ENCODE measurements at places on chromosomes 1 and 21.

- no peak for DNase-seq
Observed at GRCh38 chr1:164689672-164690511, 130.9 kb downstream of the PBX1 start.

DNA sequence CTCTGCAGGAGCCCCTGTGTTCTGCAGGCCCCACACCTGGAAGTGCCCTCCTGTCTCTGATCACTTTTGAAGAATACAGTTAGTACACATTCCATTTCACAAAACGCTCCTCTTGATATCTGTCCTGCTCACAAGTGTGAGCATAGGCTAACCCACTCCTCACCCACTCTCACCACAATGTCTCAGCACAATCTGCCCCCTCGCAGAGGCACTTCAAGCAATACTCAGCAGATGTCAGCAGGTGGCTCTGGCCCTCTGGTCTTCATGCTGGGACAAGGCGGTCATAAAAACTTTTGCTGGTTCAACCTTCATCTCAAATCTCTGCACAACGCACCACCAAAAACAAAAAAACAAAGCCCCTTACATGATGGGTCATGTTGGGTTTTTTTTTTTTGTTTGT, 671.2 kb downstream of the MATN1 start:
- no peak for DNase-seq

GRCh38 chr1:178614286-178614685, 101.4 kb downstream of the TEX35 start:
- no peak for DNase-seq

DNA sequence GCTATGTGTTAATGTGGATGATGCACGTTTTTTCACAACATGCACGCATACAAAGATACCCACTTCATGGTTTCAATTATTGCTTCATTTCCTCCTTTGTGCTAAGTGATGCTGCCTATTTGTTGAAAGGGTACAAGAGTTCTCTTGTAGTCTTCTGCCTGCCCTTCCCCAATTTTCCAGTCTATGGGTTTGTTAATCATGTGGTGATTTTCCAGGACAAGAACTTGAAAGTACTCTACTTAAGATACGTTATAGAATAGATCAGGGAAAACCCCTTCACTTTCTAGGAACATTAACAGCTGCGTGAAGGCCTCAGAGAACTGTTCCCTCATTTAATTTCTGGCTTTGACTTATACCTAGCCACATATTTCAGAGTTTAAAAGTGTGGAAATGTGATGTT, 52.1 kb upstream of the SLC44A3 start:
- DNase-seq, result no peak

GRCh38 chr1:17646444-17647280, 107.2 kb downstream of the ARHGEF10L start:
- DNase-seq, result no peak

- no peak for DNase-seq
Observed at GRCh38 chr1:36900128-36900527, 134.2 kb downstream of the GRIK3 start.

DNA sequence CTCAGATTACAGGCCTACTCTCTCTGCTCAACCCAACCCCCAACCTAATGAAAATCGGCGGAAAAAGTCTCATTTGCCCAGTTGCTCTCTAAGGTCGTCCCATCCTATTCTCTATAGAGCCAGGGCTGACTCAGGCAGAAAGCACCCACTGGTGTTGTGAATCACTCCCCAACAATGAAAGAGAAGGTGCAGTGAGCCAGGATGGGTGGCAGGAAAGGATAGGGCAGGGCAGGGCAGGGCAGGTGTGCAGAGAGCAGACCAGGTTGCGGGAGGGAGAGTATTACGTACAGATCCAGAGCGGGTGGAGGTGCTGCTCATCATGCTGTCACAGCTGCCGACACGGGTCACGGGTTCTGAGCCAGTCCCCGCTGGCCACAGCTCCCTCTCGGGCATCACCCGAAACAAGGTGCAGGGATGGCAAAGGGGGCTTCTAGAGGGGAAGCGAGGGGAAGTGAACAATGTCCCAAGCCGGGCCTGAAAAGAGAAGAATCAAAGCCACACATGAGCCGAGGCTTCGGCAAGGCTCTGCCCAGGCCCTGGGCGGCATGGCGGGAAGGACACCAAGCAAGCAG, 5.3 kb downstream of the C1orf116 start:
- DNase-seq, result no peak

DNA sequence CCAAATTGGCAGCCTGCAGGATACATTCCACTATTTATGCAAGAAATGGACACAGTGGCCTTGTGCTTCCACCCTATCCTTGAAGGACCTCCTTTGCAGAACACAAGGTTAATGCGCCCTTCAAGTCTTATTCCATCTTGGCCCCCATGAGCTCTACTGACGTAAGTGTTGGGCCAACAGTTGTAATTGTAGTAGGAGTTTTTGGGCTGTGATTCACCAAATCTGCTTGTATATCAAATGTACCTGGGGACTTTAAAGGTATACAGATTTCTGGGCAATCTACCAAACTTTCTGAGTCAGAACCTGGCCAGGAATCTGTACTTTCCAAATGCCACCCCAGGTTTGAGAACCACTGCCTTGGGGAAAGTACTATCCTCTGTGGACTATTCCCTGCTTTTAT, 100.9 kb upstream of the MARK1 start:
- DNase-seq, result no peak

GRCh38 chr1:93630168-93630567, 51.5 kb downstream of the BCAR3 start:
- DNase-seq, result no peak

- DNase-seq, result no peak
Observed at GRCh38 chr1:241688940-241689368, 36.9 kb downstream of the WDR64 start.

- no peak for DNase-seq
Observed at GRCh38 chr1:232267837-232268598, 361.9 kb downstream of the SIPA1L2 start.

DNA sequence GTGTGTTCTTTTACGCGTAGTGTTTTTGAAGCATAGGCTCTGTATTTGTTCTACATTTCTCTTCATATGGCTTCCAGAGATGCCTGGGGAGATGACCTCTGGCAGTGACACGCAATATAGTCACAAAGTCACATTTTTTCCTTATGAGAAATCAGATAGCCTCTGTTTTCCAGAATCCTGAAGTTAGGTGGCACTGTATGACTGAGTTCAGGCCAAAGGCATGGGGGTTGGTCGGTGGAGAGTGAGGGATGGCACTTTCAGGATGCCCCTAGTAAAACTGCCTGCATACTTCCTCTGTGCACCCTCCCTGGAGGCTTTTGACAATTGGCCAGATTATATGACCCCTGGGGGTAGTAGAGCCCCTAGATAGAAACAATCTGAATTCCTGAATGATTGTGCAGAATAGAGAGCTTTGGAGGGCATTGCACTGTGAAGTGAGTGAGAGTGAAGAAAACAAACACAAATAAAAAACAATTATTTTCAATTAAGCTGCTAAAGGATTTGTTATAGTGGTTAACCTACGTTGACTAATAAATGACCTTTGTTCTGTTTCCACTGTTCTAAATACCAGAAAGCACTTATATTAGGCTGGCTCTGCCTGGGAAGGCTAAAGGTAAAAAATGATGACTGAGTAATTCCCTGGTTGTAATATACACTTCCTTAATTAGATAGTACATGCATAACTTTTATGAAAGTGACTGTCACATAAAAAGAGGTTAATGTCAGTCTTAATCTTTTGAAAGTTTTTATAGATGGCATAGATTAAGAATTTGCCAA, 1660.8 kb downstream of the PLA2G4A start:
- no peak for DNase-seq

DNA sequence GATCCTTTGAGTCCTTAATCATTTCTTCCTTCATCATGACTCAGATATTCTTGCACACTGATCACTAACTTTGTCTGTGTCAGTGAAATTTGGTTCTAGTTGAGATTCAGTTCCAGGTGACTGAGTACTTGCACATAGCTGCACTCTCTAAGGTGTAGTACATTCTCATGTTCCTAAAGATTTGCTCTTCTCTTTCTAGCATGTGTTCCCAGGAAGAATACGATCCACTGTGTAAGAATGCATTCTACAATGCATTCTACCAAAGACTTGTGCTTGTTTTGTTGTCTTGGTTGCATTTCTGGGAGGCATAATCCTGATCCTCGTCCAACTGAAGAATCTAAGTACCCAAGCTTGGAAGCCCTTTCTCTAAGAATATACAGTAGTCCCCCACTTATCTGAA, 104.3 kb upstream of the CDC42BPA start:
- DNase-seq, result no peak

DNA sequence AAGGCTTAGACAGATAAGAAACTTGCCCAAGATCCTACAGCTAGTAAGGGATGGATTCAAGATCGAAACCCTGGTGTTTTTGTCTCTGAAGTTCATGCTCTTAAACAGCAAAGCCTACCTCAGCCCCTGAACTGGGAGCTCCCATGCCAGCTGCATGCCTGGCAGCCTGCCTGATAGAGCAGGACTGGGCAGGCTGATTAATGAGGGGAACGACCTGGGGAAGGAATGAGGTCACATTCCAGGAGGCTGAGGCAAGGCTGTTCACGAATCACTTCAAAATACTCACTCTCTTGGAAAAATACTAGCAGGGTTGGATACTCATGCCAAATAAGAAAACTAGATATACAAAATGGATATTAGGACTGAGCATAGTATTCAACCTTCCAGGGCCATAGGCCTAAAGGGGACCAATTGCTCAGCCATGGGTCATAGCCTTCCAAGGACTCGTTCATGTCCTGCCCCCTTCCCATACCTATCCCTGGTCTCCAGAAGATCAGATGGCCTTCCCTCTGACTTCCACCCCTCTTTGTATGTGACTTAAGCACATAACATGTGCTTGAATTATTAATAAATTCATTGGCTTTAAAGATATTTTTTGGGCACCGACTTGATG, 15.6 kb upstream of the TACSTD2 start:
- DNase-seq, result no peak

GRCh38 chr1:236395947-236396664, 2.0 kb downstream of the EDARADD start:
- no peak for DNase-seq

DNA sequence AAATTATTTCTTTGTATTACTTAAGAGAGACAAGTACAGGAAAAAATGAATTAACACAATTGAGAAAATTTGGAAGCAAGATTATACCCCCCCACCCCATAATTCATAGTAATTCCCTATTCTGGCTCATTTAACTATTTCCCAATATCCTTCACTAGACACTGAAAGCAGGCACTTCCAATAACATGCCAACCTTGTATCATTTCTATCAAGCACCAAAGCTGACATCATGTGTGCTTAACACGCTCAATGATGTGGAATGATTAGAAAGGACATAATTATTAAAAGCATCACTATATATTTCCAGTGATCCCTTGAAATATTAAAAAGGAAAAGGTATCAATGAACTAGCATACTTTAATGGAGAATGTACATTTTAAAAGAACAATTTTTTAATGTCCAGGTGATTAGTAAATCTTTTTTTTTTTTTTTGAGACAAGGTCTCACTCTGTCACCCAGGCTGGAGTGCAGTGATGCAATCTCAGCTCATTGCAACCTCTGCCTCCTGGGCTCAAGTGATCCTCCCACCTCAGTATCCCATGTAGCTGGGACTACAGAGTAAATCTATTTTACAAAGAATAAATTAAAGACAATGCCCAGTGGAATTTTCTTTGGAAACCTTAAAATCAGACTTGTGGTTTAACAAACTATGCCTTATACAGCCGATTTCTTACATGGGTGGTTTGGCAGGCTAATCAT, 443.9 kb downstream of the DSCAM start:
- DNase-seq, result no peak

GRCh38 chr1:54651608-54652007, 10.0 kb downstream of the MROH7 start:
- no peak for DNase-seq

Measured in activated CD4-positive, alpha-beta T cell treated with anti-CD3 and anti-CD28 coated beads for 24 hours (primary cell).